ENCODE measurements at places on chromosomes 7 and 10.

DNA sequence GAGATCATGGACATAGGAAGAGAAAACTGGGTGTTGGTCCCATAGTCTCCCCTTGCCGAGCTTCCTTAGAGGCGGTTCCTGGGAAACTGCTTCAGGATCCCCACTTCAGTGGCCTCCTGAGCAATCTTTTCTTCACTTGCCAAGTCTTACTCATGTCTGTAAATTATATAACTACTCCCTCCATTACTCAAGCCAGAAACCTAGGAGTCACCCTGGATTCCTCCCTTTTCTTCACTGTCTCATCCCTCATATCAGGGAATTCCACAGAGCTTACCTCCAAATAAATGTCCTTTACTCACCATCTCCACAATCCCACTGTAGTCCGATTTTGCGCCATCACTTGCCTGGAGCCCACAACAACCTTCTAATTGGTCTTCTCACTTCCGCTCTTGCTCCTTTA, 29.1 kb upstream of the TRUB1 start:
- DNase-seq: no peak

DNA sequence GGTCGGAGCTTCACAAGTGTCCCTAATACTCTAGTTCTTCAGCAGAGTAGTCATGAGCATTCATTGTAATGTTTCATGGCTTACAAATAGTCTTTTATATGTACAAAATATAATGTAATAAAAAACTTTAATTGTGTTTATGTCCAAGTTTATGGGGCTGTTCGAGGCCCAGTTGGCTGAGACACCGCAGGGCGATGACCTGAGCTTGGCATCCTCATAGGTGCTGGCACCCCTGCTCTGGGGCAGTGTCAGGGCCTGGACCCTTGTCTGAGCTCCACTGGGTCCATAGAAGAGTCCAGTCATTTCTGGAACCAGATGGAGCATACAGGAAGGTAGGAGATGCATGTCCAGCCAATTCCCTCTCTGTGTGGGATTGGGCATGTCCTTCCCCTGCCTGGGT, 12.9 kb upstream of the ZMIZ1 start:
- no peak for DNase-seq

GRCh38 chr10:34181553-34182300, 633.4 kb downstream of the PARD3 start:
- no peak for DNase-seq

DNA sequence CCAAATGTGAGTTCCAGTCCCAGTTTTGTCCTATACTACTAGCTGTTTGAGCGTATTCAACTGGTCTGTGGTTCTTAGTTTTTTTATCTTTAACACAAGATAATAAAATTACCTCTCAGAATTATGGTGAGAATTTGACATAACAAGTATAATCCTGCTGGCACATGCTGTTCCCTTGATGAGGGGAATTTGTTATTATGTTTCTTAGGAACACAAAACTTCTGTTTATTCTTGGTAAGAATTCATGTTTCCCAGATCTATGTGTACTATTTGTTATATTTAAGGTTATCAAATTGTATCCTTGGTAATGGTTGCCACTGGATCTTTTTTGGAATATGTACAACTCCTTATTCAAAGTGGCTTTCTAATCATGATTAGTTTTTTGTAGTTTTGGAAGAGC, 335.6 kb downstream of the ADK start:
- no peak for DNase-seq

DNA sequence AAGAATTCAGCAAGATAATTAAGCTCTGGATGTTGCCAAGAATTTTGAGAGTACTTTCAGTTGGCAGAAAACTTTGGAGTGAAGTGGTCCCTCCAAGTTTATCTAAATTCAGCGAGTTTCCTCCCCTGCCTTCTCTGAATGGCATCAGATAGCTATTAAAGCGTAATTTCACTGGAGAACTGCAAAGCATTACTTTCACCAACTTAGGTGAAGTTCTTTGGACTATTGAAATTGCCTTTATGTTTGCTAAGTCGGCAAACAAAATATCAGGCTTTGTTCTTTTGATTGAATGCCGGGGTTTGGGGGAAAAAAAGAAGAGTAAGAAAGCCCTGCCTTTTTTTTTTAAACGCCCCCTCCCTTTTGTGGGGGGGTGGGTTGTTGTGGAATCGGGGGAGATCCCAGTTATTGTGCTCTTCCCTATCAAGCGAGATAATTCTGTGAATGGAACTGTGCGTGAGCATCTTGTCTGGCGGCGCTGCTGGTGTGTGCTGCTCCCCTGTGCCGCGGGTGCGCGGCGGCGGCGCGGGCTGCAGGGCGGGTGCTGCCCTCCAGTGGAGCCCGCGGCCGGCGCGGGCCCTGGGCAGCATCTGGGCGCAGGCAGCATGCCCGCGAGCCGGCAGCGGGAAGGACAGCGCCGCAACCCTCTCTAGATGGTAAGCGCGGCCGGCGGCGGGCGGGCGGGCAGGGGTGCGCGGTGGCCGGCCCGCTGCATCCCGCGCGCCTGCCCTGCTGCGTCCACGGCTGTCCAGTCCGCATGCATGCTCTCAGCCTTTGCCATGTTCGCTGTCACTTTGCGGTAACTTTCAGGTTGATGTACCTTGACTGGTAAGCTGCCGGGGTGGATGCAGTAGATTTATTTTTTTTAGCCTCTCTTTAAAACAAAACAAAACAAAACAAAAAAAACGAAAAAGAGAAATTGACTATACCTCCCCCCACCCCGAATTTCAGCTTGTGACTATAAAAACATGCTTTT, 176.5 kb downstream of the TCF7L2 start:
- DNase-seq: peak; percentile 27

DNA sequence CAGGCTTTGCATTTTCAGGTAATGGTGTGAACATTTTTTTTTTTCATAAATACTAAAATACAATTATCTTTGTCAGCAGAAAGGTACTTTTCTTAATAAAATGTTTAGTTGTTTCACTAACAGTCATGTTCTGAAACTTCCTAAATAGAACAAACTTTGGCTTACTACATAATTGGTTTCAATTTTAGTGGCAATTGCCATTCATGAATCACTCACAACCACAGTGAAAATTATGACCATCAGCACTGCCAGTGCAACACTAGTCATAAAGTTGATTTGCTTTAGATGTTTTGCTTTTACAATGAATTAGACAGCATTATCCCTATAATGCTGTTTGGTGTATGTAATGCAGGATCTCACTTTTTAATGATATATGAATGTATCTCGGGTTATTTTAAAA, 297.6 kb upstream of the PLXDC2 start:
- DNase-seq: no peak

DNA sequence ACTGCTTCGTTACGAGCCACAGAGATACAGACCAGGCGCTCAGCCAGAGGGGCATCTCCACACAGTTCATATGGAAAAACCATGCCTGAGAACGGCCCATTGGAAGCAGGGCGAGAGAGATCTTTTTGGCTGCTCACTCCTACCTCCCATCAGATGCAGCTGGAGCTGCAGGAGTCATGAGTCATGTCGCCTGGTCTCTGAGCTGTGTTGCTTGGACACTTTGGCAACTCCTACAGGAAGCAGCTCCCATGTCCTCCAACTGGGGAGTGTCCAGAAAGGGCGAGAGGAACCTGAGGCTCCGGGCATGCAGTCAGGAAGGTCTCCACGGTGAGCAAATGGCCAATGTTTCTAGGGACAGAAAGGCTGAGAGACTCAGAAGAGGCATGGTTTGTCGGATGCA, 24.9 kb downstream of the INSIG1 start:
- DNase-seq: no peak

DNA sequence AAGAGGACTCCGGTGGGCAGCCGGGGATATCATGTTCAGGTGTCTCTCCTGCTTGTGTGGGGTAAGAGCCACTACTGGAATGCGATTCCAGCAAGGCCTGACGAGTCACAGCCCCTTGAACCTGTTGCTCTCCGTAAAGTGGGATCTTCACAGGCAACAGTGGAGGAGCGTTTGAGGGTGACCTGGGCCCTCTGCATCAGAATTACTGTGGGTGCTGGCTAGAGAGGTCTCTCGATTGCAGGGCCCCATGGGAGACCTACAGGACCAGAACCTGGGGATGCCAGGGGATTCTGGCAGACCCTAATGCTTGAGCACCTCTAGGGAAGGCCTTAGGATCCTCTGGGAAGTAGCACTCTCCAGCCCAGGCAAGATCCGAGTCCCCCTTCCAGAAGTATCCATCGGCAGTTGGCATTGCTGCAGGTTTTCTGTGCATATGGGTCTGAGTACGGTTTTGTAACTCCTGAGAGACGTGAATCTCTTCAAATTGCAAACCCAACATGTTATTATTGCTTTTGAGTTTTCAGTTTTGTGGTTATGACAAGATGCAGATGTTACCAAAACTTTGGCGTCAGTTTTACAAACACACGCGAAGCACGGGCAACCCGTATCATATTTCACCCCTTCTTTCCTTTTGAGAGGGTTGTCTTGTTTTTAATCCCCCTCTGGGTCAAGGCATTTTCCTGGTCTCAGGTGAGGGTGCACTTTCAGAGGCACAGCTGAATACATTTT, 4.6 kb downstream of the MGMT start:
- no peak for DNase-seq

DNA sequence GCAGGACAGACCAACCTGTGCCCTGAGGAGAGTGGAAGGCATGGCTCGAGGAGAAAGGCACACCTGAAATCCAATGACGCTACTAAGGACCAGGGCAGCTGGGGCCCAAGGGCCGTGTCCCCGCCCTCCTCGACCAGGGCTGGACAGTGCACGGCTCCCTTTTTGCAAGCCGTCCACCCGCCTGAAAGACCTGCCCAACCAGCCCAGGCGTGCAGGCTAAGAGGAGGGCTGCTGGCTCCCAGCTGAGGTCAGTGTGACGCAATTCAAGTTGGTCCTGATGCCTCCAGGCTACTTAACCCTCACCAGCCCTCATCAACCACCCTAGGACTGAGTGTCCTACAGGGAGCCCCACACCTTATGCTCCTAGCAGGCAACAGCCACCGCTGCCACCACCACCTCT, 69.3 kb downstream of the DLG5 start:
- no peak for DNase-seq

DNA sequence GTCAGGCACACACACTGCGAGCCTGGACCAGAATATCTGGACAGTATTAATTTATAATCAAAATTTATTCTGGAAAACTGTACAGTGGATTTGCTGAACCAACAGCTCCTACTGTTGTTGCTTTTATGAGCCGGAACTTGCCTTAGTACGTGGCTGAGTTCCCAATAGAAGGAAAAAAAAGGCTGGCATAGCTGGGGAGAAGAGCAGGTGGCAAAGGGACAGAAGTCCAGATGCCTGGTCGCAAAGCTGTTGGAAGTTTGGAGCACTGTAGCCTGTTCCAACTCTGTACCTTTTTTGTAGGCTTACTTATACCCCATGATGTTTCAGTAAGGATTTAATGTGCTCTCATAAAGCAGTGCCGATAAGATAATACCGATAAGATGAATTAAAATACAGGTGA, 333.8 kb downstream of the ABCA13 start:
- DNase-seq: no peak

- no peak for DNase-seq
Observed at GRCh38 chr7:15214976-15215375, 312.4 kb upstream of the DGKB start.

- no peak for DNase-seq
Observed at GRCh38 chr7:81780914-81781693, 11.3 kb upstream of the HGF start.

DNA sequence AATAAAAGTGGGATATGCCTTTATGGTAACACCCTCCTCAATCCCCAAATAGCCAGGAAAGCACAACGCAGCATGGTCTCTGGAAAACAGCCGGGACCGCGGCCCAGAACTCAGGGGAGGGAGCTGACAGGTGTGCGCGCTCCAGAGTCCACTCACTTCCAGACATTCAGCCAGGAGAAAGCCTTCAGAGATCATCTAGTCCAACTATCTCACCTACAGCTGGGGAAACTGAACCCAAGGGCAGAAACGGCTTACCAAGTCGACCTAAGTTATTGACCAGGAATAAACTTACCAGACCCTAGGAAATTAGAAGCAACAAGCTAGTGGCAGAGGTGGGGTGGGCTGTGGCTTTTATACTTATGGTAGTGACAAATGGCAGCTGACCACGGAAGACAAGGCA, 16.4 kb downstream of the GSDME start:
- DNase-seq: no peak

DNA sequence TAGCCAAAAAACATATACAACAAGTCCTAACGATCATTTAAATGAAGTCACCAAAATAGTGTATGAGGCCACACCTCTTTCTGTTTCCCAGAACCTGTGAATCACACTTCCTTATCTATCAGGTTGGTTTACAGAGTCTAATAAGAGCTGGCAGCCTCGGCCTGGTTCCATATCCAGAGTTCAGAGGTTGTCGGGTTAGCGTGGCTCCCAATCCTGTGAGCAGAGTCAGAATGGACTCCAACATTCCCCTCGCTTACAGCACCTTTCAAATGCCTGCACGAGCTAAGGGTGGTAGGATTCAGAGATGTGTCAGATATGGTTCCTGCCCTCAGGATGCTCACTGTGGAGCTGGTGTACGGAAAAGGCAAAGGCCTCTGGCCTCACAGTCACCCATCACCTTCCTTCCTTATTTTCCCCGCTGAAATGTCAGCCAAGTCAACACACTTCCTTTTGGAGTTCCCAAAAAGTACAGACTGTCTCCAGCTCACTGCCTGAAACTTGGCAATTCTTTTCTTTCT, 6.0 kb downstream of the IL15RA start:
- DNase-seq: no peak

Measured in DMS79 treated with DMSO at 0.1 percent for 48 hours (cell line).